H9 (cell line): ENCODE measurements at places on chromosomes 5 and 9. TPM values are rescaled to one million over a fixed set of nuclear protein-coding genes. Genes with fewer than 3 reads are reported as not detected.

The ARID3C gene
- total RNA-seq, result not detected in 2 replicates

The SPATA6L gene
- total RNA-seq, result 0.75 and 0.87 TPM in 2 replicates

The NUTM2F gene
- 0.15 TPM in 1 of 2 replicates, not detected in the other for total RNA-seq

The NR2F1-AS1 gene
- 1.7 and 1.9 TPM in 2 replicates for total RNA-seq

The IGFBPL1 gene
- 37.7 and 37.9 TPM in 2 replicates for total RNA-seq

The SOHLH1 gene
- total RNA-seq, result not detected in 2 replicates

The PRDM9 gene
- not detected in 2 replicates for total RNA-seq

The ANGPTL2 gene
- total RNA-seq, result 4.8 and 5.1 TPM in 2 replicates

The TLX3 gene
- not detected in 2 replicates for total RNA-seq

The PDE6A gene
- total RNA-seq, result not detected in 2 replicates

The GABRA1 gene
- not detected in 2 replicates for total RNA-seq

The SPINK7 gene
- not detected in 2 replicates for total RNA-seq

The PCDHB10 gene
- 1.5 and 1.6 TPM in 2 replicates for total RNA-seq

The GABRP gene
- 1.5 TPM in 2 replicates for total RNA-seq

The POLR3G gene
- total RNA-seq, result 73.6 and 75.4 TPM in 2 replicates

The PCDHA9 gene
- 0.46 and 0.55 TPM in 2 replicates for total RNA-seq

The LCN10 gene
- 0.75 and 1.5 TPM in 2 replicates for total RNA-seq

The ANXA2R gene
- 0.20 and 0.22 TPM in 2 replicates for total RNA-seq
